ENCODE measurements at places on chromosomes 2 and 18.

DNA sequence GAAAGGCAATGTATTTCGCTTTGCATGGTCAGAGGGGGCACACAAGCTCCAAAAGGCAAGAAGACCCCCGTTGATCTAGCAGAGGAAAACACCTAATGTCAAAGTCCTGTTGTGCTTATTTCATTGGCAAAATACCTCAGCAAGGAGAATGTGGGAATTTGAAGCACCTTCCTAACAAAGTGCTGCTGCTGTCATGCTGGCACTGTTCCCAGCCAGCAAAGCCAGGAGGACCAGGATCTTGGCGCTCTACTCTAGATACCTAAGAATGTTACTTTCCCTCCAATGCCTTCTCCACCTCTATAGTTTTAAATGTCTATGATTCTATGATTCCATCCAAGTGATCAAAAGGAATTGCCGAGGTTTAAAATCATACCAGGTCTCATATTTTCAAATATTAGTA lies 867.9 kb upstream of the POU3F3 start:
- no peak for DNase-seq

DNA sequence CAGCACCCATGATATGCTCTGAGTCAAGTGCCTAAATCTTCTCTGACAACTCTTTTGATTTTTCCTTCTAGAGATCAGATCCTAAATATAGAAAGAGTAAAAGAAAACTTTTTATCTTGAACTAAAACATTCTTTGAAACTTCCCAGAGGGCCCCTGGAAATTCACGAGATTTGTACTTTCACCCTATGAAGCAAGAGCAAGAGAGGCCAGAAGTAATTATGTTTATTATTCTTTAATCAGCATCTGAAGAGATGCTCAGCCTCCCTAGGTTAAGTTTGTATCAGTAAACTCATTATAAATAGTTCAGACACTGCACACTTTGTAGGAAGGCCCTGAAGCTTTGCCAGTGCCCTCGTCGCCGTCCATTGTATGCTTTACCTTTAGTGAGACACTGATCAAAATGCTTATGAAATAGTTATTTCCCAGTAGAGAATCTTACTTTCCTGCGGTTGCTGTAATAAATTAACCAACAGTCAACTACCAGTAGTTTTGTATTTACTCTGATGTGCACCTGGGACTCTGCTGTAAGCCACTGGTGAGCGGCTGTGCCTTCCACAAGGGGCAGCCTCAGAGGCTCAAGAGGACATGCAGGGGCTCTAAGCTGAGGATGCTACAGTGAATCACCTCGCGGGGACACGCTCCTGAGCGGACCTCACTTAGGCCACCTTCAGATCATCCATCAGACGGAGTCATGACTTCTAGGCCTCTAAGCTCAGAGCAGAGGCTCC lies 71.9 kb downstream of the BIN1 start:
- no peak for DNase-seq

DNA sequence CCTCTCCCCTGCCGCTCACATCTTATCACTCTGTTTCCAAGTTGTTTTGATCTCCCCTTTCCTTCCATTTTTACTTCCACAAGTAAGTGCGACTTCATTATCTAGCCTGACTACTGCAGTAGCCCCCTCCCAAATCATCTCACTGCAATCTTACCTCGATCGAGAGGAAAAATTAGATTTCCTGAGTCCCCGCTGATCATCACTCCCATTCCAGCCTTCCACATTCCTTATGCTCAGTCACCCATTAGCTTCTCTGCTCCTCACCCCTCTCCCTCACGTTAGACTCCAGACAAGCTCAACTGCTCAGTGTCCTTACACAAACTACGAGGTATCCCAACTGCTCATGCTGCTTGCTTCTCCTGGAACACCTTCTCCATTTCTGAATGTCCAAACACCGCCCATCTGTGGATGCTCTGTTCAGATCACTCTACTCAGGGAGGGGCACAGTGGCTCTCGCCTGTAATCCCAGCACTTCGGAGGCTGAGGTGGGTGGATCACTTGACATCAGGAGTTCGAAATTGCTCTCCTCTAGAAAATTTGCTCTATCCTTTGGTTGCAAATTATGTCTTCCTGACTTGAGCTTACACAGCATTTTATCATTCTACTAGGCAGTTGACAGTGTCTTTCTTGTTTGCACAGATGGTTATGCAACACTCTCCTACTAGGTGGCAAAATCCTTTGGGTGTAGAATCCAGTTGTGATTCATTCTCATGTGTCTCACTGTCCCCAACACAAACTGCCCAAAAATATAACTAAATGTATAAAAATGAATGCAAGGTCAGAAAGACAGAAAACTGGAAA lies 96.5 kb downstream of the INO80D start:
- peak; percentile 12 for DNase-seq

DNA sequence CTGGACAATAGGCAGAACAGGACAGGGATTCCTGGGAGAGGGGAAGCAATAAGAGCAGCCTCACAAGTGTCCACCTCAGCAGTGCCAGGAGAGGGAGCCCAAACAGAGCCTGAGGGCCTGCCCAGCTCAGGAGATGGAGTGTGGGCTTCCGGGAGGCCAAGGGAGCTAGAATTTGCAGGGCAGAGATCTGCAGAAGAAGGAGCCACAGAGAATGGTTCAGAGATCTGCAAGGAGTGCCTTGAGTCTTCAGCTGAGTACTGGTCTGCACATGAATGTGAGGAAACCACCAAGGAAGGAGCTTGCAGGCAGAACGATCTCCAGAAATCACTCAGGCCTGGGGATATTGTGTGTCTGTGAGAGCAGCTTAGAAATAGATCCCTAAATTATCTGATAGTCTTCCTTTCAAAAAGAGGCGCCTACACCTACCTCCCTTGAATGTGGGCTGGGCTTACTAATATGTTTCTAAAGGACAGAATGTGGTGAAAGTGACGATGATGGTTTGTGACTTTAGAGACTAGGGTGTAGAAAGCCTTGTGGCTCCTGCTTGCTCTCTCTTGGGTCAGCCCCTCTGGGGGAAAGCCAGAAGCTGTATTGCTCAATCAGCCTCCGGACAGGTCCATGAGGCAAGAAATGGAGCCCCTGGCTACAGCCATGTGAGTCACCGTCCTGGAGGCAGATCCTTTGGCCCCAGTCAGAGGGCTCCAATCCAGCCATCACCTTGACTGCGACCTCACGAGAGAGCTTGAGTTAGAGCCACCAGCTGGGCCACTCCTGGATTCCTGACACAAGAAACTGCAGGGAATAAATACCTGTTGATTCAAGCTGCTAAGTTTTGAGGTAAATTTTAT lies 7.6 kb upstream of the LPIN1 start:
- no peak for DNase-seq

- no peak for DNase-seq
Observed at GRCh38 chr18:35641916-35642315, 60.4 kb downstream of the GALNT1 start.

Measured in frontal cortex (tissue), 4 donors.